ENCODE measurements at places on chromosomes 11 and 22.

DNA sequence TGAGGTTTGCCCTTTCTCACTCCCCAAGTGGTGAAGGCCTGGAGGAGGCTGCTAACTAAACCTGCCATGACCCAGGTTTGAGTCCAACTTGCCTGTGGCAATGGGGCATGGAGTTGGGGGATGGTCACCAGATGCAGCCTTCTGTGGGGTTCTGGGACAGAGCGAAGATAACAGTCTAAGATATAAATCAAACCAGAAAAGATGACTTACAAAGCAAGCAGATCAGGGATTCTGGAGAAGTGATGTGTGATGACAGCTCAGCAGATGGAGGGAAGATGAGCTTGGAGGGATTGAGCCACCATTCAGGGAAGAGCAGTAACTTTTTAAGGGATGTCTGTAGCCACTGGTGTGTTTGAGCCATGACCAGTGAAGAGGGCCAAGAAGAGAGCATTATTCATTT is 63.6 kb downstream of the MTNR1B start:
- DNase-seq: no peak

- DNase-seq: no peak
These were observed 113.9 kb downstream of the RPS6KA4 start for GRCh38 chr11:64472593-64473455.

- no peak for DNase-seq
These were observed 566.9 kb upstream of the ANO5 start for GRCh38 chr11:21625982-21626381.

GRCh38 chr11:17923217-17923616 is 89.6 kb downstream of the SERGEF start:
- DNase-seq: no peak

All from kidney capillary endothelial cell (primary cell).